ENCODE measurements at places on chromosomes 4 and X.

GRCh38 chr4:94959307-94959706 lies 201.6 kb downstream of the BMPR1B start:
- no peak for DNase-seq

DNA sequence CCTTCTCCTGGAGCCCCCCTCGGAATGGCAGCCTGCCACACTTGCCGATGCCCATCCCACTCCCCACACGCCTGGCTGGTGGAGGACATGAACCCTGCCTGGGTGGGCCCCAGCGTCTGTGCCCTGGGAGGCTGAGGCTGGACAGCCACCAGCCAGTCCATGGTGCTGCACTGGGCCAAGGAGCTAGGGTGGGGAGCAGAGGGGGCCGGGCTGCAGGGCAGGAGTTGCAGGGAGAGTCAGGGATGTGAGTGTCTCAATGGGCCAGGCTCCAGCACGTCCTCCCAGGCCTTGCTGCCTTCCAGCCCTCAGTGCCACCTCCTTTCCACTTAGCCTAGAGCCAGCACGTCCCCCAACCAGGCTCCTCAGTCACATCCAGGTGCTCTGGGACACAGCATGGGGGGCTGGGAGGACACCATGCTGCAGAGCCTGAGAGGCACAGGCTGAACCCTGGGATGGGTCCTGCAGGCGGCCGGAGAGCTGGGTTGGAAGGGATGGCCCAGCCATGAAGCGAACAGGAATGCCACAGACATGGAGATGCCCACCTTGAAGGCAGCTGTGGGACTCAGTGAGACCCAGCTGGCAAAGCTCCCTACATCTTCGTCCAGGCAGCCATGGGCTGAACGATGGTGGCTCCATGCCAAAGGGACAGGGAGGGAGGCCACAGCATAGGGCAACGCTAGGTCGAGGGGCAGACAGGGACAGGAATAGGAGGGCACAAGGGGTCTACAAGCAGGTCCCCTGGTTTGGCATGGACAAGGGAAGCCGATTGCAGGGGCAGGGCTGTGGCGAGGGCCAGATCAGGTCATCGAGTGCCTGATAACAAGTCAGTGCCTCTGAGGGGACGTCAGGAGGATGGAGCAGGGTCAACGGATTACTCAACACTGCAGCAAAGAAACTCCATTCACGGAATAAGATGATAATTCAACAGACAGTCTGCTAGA lies 30.1 kb upstream of the MXD4 start:
- DNase-seq: no peak

- DNase-seq: no peak
Measured at GRCh38 chr4:108890484-108890881, 127.6 kb upstream of the ETNPPL start.

GRCh38 chr4:138399081-138399480 lies 156.9 kb upstream of the SLC7A11 start:
- DNase-seq: no peak

DNA sequence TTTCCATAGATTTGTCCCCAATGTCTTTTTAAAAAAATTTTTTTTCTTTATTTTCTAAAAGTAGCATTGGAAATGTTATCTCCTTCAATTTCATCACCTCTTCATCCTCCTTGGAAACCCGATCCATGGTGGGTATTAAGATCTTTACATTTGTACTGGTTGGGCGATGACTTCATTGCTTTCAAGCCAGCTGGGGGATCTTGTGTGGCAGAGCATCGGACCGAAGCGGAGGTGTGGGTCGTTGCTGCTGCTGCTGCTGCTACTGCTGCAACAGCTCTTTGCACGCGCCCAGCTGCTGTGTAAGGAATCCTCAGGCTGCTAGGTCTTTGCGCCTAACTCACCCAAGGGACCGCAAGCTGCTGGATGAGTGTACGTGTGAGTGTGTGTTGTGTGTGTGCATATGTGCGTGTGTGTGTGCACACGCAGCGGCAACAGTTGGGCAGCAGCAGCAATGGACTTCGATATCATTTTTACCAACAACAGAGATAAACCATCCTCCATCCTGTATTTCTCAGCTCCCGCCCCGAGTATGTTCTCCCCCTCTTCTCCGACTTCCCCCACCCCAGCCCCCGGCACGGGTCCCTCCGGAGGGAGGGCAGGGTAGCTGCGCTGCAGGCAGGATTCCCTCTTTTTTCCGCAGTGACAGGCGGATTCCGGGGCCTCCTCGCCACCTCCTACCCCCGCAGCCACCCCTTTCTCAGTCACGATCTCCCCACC lies 768 bp upstream of the CDKL5 start:
- no peak for DNase-seq
